ENCODE measurements at places on chromosomes 12 and 14.

GRCh38 chr14:26598672-26599131, 869 bp upstream of the NOVA1 start:
- DNase-seq, result no peak

DNA sequence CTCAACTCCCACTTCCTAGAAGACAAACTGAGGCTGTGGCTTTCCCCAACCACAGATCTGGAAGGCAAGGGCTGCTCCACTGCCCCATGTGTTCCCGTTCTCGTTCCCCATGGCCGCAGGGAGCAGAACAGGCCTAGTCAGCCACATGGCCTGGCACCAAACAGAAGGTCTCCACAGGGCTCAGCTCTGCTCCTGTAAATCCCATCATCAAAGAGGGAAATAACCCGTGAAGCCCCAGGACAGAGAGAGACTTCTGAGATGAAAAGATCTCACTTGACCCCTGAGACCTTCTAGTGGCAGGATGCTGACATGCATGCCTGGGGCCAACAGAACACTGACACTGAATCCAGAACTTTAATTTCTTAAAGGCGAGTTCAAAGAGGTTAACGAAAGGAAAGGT, 68.9 kb downstream of the BCL11B start:
- DNase-seq, result no peak

DNA sequence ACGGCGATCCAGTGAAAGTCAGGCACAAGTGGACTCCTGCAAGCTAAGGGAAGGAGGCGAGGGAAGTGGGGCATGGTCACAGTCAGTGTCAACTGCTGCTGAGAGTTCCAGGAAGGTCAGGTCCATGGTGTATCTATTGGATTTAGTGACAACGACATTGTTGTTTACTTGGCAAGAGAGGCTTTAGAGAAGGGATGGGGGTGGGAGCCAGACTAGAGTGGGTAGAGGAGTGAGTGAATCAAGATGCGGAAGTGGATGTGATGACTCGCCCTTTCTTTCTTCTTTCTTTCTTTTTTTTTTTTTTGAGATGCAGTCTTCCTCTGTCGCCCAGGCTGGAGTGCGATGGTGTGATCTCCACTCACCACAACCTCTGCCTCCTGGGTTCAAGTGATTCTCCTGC, 12.5 kb downstream of the P2RX7 start:
- DNase-seq, result no peak

- no peak for DNase-seq
These were observed 111.1 kb downstream of the STAB2 start for GRCh38 chr12:103697971-103698751.

GRCh38 chr12:116565963-116566362, 6.8 kb downstream of the MAP1LC3B2 start:
- no peak for DNase-seq

DNA sequence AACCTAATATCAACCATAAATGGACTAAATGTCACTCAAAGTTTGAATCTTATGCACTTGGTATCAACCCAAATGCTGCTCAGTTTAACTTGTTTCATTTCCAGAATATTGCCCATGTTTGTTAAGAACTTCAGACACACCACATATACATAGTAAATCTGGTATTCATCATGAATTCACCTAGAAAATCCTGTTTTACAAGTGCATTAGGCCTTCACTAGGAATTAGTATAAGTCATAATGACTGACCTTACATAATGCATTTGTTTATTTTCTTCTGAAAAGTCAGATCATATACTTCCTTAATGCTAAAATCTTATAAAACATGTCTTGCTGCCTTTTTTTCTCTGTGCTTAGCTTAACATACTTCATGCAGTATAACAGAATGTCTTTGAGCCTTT, 66.1 kb downstream of the ABCD2 start:
- no peak for DNase-seq

DNA sequence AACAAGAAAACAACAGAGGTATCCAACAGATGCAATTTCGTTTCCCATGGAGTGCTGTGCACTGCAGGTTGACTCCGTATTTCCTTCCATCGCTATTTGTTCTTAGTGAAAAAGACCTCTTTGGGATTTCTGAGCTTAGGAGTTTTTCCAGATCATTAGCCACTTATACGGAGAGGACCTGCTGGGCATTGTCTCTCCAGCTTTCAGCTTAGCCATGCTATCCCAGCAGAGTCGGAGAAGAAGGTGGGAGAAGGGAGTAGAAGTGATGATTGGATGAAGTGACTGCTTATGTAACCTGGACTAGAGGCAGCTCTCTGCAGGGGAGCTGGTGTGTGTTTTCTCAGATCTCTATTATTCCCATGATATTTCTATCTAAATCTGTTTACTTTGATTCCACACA, 737.7 kb downstream of the DIO2 start:
- no peak for DNase-seq

DNA sequence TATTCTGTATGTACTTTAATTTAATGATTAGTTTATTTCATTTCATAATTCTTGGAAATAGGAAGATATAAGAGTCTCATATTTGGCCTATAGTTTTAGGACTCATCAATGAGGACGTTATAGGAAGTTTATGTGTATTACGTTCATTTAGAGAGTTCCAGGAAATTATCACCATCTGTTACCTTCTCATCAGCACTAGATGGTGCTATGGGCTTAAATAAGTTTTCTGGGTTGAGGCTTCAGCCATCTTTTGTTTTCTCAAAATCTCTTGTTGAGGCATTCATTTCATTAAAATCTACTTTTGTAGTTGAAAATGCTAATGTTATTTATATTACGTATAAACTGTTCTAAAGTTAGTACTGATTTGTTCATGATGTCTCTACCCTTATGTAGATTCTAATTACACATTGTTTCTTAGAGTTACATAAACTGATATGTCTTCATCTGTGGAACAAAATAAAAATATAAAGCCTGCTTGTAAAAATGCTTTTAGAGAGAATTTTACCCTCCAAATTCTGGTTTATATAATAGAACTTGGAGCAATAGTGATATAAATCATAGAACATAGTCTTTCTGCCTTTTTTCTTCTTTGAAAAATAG, 89.2 kb downstream of the CFAP54 start:
- DNase-seq, result peak; percentile 9

- no peak for DNase-seq
These were observed 250.4 kb upstream of the SFSWAP start for GRCh38 chr12:131460520-131460919.

DNA sequence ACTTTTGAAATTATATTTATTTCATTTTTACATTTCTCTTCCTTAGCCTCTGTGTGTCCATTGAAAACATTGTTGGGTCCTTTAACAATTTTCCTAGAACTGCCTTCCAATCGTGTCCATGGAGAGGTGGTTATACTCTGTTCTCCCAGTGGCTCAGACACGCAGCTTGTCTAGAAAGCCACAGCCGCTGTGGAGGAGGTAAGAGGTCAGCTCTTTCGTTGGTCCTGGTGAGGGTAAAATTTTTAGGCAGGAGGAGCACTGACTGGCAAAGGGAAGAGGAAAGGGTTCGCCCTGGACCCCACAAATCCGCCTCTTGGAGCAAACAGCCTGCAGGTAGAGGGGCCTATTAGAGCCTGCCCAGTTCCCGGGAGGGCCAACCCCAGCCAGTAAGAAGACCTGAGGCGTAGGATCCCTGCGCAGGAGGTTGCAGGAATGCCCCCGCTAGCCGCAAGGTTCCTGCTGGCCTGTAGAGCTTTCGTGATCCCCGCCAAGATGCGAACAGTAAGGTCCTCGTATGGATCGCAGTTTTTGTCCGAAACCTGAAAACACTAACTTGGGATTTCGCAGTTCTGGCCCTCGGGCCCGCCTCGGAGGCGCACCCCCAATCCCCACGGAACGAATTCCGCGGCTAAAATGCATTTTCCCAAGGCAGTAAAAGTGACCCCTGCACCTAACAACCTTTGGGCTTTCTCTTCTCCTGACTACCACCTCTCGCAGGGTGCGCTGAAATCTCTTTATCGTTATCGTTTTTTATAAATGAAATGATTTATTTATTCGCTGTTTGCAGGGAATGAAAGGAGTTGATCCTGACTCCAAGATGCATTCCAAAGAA, 7.5 kb upstream of the PAX9 start:
- DNase-seq, result no peak

DNA sequence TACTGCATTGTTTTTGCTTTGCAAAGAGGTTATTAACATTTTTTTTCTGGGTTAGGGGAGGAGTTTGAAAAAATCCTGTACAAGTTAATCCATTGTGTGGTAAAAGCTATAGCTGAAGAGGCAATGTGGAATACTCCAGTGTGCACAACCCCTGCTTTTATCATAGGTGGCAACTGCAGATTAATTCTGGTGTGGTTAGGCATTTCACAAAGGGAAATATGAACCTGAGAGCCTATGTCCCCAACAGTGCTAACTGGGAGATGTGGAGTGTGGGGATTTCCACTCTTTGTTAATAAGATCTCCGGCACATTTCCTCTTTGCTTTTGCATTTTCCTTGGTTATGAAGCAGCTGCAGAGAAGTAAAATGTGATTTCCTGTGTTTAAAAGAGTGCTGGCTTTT, 33.6 kb downstream of the PRORP start:
- no peak for DNase-seq

DNA sequence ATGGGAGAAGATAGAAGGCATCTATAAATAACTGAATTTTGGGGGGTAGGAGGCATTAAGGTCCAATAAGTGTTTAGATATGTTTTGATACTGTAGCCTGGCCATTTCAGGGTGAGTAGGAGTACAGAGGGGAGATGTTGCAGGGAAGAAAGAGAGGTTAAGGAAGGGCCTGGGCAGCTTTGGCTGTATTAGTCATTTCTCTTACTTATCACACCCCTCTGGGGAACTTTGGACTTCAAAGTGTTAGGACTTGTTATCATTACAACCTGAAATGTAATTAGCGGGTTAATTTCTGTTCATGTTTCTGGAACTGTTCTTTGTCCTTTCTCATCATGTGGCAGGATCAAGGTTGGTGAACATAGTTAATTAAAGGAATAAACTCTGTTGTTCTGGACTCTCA, 40.3 kb downstream of the SUSD6 start:
- no peak for DNase-seq

DNA sequence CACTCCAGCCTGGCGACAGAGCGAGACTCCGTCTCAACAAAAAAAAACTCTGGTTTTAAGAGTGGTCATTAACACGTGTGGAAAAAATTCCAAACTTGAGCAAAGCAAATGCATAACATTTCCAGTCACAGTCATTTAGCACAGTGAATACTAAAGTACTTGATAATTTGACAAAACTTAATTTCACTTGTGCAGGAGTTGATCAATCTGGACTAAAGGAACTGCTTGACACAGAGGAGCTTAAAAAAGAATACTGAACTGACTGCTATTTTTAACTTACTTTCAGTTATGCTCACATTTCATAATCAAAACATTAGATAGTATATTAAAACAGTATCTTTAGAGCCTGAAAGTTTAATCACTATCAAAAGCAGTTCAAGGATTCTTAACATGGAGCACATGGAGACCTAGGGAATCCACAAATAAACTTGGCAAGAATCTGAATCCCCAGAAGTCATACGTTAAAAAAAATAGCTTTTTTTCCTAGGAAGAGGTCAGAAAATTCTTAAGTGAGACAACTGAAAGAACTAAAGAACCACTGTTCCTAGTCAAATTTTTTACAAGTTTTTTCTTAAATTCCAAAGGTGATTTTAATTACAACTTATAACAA, 7.4 kb downstream of the UBE2N start:
- DNase-seq, result no peak

DNA sequence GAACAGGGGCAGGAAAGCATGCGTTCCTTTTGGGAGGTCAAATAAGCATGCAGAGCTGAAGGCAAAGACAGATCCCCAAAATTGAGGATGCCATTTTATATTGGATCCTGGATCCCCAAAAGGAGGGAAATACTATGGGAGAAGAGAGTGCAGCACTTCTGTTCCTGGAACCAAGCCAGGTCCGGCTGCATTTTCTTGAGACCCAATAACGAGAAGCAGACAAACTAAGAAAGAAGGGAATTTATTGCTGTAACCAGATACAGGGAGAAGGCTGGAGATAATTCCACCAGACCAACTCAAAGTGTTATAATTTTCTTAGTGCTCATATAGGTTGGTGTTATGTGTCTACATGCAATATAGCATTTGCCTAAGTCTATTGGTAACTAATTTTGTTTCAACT, 60.8 kb downstream of the PDE6H start:
- DNase-seq, result no peak

DNA sequence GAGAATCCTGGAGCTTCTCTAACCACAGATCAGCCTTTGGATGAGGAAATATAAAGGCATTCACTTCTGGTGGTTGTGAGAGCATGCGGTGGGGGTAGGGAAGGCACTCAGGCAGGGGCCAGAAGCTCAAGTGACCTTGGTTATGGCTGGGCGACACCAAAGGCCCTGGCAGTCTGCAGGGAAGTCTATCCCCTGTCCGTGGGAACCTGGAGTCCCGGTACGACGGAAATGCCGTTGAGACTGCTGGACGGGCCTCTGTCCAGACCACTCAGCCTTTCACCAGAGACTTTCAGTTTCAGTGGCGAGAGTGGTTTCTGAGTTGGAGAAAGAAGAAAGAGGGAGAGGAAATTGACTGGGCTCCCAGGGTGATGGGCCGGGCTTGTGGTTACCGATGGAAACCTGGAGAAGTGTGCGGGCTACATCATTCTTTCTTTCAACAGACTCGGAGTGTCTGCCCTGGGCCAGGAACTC, 20.9 kb downstream of the ISCA2 start:
- no peak for DNase-seq

- DNase-seq, result no peak
These were observed 507 bp upstream of the PTPN11 start for GRCh38 chr12:112418273-112418607.

DNA sequence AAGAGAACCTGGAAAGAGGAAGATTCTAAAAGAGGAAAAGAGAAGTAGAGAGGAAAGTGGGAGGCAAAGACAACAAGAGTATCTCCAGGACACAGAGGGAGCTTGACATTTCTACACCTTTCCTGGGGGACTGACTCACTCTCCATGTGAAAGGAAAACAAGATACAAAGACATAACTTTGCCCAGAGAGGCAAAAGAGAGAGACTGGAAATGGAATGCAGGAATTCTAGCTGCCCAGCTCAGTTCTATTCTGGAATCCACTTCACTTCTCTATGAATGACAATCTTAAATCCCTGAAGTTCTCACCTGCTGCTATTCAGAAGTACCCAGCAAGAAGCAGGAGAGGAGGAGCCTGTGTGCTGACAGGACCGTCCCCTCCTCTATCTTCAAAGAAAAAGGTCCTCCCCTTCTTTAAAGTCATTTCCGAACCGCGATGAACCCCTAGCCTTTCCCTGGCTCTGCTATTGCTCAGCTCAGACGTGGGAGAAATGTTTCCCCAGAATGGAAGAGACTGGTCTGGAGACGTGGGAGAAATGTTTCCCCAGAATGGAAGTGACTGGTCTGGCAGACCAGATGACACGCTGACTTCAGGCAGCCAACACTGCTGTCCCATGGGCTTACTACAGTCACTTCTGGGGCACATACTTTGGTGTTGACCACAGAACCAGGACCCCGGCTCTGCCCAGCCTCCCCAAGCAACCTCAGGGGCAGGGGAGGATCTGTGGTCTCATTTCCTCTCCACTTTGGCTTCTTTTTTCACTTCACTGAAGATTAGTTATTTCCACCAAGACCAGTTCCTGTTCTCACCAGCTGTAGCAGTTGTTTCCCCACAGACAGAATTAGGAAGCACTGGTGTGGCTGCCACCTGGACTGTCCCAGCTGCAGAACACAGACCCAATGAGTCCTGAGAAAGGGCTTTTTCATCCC, 8.3 kb downstream of the FMNL3 start:
- DNase-seq, result no peak

GRCh38 chr12:112130441-112130998, 5.2 kb downstream of the TRAFD1 start:
- DNase-seq, result no peak

Data from NCI-H1930 (cell line).